ENCODE measurements at places on chromosomes 2 and 18.

DNA sequence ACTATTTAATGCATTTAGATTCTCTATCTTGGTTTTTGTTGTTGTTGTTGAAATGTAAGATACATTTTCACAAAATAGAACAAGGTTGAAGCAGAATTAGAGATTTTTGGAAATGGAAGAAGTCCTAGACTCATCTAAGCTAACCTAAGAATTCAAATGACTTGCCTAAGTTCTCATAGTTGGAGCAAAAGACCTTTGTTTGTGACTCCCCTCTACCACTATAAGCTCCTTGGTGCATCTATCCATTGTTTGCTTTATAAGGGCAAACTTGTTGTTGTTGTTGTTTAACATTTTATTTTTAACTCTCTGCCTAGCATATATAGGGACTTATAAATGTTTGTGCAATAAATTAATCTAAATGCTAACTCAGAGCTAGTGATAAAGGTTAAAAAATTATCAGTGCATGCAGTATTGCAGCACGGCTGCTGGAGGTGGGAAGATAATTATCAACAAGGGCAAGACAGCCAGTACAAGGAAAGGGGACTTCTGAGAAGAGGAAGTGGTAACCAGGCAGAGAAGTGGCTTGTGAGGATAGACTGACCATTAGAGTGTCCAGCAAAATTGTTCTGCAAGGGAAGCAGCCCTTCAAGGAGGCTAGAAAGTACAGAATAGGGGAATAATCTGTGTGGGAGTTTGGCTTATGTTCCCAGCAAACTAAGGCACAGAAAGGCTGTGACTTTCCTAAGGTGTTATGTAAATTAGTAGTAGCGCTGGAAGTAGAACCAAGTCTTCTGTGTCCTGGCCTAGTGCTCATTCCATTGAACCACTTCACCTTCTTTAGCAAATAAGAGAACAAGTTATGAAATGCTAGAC is 38.1 kb upstream of the ACYP2 start:
- DNase-seq, result no peak

GRCh38 chr2:240566203-240567136 is 1.8 kb upstream of the RNPEPL1 start:
- DNase-seq, result peak; percentile 92

GRCh38 chr2:46990231-46990588 is 74.6 kb upstream of the MCFD2 start:
- DNase-seq, result no peak

DNA sequence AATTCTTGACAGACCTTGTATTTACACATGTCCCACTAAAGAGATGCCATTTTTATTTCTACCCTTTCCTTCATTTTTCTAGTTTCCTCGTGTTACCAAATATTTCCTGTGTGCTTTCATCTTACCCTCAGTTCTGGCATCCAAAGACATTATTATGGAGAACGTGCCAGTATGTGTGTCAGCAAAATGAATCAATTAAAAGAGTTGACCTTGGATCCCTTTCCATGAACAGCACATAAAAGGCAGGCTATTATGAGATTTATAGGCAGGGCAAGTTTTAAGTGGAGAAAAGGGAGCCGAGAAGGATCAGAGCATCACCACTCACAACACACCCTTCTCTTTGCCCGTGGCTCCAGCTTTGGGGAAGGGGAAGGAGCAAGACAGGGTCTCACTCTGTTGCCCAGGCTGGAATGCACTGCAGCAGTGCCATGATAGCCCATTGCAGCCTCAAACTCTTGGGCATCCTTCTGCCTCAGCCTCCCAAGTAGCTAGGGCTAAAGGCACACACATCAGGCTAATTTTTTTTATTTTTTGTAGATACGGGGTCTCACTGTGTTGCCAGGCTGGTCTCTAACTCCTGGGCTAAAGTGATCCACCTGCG is 149.9 kb downstream of the GFPT1 start:
- no peak for DNase-seq

DNA sequence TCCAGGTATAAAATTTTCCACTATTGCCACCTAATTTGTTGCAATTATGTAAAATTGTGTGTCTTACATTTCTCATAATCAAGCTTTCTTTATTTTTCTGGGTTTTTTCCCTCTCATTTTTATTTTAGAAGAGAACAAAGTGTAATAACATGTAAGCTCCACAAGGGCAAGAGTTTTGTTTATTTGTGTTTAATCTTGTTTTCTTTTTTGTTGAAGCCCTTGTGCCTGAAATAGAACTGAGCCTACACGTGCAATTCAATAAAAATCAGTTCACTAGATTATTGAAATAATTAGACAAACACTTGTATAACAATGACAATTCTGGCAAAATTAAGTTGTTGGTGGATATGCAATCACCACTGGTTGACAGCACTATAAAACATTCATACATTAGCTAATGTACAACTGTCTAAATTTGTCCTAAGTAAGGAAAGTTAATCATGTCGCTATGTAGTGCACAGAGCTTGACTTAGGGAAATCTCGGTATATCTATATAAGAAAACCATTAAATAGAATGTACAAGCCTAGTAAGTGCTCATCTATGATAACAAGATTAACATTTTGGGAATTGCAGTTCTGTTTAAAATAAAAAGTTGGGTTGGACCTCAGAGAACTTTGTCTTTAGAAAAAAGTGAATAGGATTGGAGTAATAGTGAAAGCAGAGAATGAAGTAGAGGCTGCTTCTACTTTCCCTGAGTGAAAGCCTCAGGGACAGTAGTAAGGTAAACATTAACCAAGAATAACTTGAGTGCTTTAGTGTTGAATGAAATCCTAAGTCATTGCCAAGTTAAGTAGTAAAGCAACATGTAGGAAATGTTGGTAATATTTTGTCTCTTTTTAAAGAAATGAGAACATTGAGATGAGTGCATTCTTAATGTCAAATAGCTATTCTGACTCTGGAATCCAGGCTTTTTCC is 37.4 kb upstream of the NOL4 start:
- DNase-seq, result no peak

GRCh38 chr2:226031647-226032501 is 632.4 kb downstream of the NYAP2 start:
- DNase-seq, result no peak

GRCh38 chr18:77911971-77912605 is 662.4 kb downstream of the GALR1 start:
- DNase-seq, result no peak

- DNase-seq, result no peak
Observed at GRCh38 chr2:193980599-193980998, 1676.4 kb upstream of the SLC39A10 start.

GRCh38 chr18:10226971-10227370 is 227.5 kb upstream of the APCDD1 start:
- DNase-seq, result no peak

GRCh38 chr18:49751427-49752094 is 61.8 kb downstream of the ACAA2 start:
- no peak for DNase-seq

DNA sequence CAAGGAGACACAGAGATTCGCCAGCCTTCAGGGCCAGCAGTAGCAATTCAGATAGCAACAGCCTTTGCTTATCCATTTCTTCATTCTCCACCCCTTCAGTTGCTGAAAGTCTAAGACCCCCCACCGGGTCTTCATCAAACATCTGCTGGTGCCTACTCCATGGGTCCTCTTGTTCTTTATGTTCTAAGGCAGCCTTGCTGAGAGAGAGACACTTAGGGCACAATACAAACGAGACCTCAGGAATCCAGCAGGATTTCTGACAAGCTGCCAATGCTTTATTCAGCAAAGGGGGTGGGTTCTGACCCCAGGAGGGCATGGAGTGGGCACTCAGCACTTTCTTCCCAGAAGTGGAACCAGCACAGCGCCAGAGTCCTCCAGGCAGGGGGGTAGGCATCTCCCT is 36.2 kb upstream of the CNGA3 start:
- no peak for DNase-seq

DNA sequence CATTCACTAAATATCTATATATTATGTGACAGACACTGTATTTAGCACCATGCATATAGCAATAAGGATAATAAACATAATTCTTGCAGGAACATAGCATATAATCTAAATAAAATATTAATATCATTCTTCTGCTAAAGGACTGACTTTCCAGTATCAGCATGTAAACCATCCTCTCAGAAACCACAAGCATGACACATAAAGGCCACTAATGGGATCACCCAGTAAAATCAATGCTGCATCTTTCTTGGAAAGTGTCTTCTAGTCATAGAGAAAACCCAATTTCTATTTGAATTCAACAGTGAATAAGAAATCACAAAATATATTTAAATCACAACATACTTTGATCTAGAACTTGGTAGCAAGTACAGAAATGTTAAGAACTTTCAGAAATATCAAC is 5.8 kb upstream of the LRP1B start:
- no peak for DNase-seq

- no peak for DNase-seq
Observed at GRCh38 chr2:203730076-203730729, 23.8 kb downstream of the CD28 start.

DNA sequence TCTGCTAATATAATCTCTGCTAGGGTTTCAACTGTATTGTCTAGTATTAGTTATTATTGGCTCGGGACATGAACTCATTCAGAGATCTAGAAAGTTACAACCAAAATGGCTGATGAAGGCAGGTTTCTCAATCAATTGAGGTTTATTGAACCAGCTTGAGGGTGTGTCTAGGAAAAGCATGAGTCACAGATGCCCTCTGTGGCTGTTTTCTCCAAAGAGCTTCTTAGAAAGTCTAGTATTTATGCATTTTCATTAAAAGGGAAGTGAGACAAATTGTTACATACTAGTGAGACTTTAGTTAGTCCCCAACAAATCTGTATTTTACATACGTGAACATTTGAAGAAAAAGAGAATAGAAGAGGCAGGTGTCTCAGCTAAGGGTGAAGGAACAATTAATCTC is 23.0 kb upstream of the RTTN start:
- no peak for DNase-seq

DNA sequence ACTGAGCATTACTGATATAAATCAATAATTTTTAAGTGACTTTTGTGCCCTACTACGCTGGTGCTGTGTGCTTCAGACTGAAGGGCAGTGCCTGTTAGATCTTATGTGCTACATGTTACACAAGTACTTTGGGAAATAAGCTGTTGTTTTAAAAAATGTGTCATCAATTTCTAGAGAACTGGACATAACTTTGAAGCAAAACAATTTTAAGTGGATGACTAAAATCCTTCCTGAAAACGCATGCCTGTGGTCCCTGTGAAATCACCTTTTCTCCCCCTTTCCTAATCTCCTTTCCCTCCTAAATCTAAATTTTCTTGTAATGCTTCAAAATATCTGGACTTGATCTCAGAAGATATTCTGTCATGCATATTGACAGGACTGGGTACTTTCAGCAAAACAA is 7.1 kb upstream of the IL1RL1 start:
- no peak for DNase-seq

- DNase-seq, result no peak
Observed at GRCh38 chr2:65708086-65708485, 275.7 kb upstream of the SPRED2 start.

- no peak for DNase-seq
Observed at GRCh38 chr2:185507719-185508118, 230.9 kb upstream of the FSIP2 start.

DNA sequence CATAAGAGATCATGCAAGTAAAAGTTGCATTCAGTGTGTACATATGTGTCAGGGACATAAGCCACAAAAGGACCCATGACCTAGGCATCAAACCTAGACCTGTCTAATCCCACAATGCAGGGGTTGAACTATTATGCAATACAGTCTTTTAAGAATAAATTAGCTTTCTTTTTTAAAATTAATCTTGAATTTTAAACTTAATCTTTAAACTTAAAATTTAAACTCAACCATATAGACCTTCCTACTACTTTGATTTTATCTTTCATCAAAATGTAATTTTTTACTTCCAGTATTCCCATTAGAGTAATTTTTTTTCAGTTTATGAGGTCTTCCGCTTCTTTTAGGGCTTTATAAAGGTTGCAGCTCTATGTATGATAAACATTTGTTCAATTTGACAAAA is 702.9 kb downstream of the SUCLG1 start:
- no peak for DNase-seq

GRCh38 chr2:135183822-135184221 is 131.7 kb downstream of the RAB3GAP1 start:
- DNase-seq, result no peak

GRCh38 chr2:190922376-190922775 is 41.8 kb downstream of the GLS start:
- DNase-seq, result no peak

GRCh38 chr2:74939919-74940812 is 18.3 kb upstream of the POLE4 start:
- no peak for DNase-seq

DNA sequence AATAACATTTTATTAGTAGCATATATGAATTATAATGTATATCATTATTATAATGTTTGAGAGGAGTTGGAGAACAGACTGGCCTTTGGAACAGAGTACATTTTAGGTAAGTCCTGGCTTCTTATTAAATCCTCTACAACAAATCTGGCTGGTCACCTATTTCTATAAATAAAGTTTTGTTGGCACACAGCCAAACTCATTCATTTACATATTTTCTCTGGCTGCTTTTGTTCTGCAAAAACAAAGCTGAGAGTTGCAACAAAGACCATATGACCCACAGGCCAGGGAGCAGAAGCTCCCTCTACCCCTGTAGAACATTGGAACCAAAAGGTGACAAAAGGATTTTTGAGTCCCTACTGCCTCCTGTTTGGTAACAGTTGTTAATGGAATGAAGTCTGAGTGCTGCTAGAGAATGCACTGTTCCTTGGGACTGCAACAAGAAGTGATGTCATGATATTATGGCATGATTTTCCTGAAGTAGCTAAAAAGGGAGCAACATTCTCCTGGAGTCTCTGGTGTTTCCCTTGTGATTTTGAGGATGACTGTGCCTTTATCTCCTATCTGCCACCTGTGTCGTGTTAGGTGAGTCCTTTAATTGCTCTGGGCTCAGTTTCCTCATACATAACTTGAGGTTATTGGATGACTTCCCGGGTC is 22.0 kb upstream of the SP9 start:
- DNase-seq, result no peak

DNA sequence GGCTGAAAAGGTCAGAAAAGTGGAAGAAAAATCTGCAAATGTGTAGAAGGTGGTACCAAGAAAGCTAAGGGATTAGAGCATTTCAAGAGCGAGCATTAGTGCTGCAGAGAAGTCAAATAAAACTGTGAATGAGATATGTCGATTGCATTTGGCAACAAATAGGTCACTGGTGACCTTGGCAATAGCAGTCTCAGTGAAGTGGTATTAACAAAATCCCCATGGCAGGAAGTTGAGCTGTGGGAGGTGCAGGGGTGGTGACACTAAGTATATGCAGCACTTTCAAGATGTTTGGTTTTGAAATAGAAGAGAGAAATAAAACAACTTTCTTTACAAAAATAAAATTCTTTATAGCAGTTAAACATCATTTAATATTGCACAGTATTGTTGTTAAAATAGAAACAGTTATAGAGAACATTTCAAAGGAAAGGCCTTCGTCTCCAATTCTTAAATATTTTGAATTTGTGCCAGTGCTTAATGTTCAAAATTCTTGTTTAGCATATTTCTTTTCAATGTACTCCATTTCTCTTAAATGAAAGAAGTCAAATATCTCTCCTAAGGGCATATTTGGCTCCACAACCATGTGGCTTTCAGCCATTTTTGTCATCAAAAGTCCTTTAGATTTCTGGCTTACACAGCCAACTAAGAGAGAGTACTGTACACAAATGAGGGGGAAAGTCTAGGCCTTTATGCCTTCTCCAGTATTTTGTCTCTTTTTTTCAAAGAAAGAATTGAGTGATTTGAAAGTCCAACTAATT is 443.0 kb upstream of the MMADHC start:
- DNase-seq, result no peak
